ENCODE measurements at places on chromosomes 7 and 10.

DNA sequence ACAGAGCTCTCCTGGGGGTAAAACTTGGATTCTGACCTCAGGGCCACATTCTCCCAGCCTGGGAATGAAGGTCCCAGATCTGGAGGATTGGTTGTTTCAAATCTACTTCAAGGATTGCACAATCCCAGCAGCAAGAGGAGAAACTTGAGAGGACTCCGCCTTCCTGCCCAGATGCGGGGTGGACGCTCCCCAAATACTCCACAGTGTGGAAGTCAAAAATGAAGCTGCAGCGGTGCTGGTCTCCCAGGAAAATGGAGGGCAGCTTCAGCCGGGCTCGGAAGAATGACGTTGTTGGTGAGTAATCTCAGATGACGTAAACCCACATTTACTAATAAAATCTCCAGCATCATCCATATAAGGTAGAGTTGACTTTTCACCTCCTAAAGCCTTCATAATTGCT lies 31.5 kb upstream of the PPP2R2D start:
- DNase-seq = no peak

DNA sequence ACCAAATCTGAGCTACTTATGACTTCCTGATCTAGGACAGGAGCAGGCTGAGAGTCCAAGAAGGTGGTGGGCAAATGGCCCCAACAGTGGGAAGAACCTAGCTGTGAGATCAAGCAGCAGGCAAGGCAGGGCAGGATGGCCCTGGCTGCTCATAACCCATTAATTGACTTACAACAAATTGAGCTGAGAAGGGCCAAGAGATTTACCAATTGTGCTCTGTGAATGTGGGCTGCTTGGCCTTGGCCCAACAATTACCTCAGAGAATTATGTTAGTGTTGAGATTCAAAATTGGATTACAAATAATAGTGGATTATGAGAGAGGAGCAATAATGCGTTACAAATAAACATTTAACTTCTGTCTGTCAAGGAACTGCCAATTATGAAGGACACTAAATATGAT lies 956.5 kb downstream of the KCNMA1 start:
- DNase-seq = no peak

GRCh38 chr10:69668721-69669120 lies 38.7 kb downstream of the FAM241B start:
- no peak for DNase-seq

GRCh38 chr10:14547816-14548215 lies 217.1 kb upstream of the FRMD4A start:
- no peak for DNase-seq

GRCh38 chr7:124162667-124163066 lies 129.8 kb upstream of the TMEM229A start:
- DNase-seq = no peak

GRCh38 chr7:11767148-11767547 lies 64.8 kb downstream of the THSD7A start:
- DNase-seq = no peak

- no peak for DNase-seq
Measured at GRCh38 chr7:91541641-91542040, 277.4 kb downstream of the FZD1 start.

Data from T-cell (primary cell).